Fibroblast of mammary gland (primary cell): ENCODE measurements at places on chromosomes 2 and 18.

- DNase-seq: no peak
Observed at GRCh38 chr18:42401131-42401673, 446.2 kb downstream of the PIK3C3 start.

DNA sequence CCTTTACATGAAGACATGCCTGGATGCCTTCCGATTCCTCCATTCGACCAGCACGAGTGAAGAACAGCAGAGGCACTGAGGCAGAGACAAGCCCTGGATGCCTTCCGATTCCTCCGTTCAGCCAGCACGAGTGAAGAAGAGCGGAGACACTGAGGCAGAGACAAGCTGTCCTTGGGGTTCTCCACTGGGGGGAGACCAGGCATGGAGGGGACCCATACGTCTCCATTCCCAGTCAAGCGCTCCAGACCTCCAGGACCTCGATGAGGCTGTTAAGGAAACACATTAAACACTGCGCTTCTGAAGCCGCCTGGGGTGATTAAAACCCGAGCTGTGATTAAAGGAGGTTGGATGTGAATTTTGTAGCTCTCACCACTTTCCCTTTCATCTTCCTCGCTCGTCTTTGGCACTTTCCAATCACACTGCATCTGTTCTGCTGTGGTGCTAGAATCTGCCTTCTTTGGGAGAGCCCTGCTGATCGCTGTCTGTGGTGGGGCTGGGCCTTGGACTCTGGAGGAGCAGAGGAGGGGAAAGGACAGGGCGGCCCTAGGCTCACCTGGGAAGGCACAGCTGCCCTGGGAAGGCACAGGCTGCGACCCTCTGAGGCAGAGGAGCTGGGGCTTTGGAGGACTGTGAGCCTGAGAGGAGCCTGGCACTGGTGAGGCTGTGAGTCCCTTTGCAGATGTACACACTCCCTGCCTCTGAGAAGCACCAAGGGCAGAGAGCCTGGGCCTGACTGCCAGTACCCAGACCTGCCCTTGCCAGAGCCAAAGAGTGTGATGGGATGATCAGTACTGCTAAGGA, 463.1 kb upstream of the HS6ST1 start:
- no peak for DNase-seq

DNA sequence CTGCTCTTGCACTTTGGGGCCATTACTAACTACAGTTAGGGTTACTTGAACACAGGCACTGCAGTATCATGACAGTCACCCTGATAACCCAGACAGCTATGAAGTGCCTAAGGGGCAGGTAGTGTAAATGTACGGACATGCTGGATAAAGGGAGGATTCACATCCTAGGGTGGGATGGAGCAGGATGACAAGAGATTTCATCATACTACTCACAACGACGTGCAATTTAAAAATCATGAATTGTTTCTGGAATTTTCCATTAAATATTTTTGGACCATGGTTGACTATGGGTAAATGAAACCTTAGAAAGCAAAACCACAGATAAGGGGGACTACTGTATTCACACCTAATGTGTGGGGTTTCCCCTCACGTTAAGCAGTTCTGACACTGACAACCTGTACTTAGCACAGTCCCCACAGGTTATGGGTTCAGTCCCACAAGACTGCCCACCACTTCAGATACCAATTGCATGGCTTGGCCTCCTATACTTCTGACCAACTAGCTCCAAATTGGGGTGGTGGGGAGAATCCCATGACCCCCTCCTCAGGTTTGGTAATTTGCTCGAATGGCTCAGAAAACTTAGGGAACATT, 75.8 kb downstream of the NAT8 start:
- DNase-seq: no peak

- DNase-seq: no peak
Observed at GRCh38 chr2:28089486-28089885, 199.0 kb downstream of the BABAM2 start.
